ENCODE measurements at places on chromosomes 12 and 14.
A peak's percentile ranks its signal among the peaks of the same experiment; 100 is the strongest.

GRCh38 chr12:47717443-47718193 is 7.7 kb downstream of the ENDOU start:
- DNase-seq = peak; percentile 69

- DNase-seq = no peak
Measured at GRCh38 chr14:40656311-40656710, 950.4 kb upstream of the LRFN5 start.

- DNase-seq = no peak
Measured at GRCh38 chr12:10283027-10283426, 24.6 kb upstream of the KLRD1 start.

DNA sequence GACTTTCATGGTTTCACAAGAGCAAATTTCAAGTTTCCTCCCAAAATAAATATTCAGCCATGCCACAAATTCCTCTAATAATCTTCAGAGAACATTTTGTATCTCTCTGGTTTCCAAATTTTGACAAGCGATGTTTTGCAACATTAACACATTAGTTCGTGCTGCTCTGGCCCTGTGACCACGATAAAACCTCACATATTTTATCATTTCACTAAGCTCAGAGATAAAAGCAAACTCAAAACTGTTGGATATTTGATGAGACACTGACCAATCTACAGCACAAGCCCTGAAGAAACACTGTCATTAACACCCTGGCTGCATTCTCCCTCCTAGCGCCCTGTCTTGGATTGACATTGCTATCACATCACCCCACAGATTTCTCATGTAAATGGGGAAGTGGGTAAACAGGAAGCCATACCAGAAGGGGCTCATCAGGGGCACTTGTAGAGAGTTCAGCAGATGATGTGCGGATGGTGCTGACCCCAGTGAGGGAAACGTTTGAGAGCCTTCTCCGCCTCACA is 264.3 kb downstream of the PRKD1 start:
- no peak for DNase-seq

- DNase-seq = no peak
Measured at GRCh38 chr12:48334808-48335207, 15.9 kb downstream of the ZNF641 start.

- DNase-seq = no peak
Measured at GRCh38 chr14:103418481-103418818, 33.2 kb downstream of the MARK3 start.

- no peak for DNase-seq
Measured at GRCh38 chr14:71408362-71409030, 501.2 kb downstream of the PCNX1 start.

GRCh38 chr12:3491938-3492792 is 1.2 kb downstream of the PRMT8 start:
- DNase-seq = no peak

All from NCI-H748 treated with DMSO at 0.1 percent for 48 hours (cell line).